SJSA1 (cell line): ENCODE measurements at places on chromosomes 13 and 19. TPM values are rescaled to one million over a fixed set of nuclear protein-coding genes. Genes with fewer than 3 reads are reported as not detected.

GRCh38 chr13:59172076-59172475 lies 991.7 kb downstream of the DIAPH3 start:
- no peak for DNase-seq

DNA sequence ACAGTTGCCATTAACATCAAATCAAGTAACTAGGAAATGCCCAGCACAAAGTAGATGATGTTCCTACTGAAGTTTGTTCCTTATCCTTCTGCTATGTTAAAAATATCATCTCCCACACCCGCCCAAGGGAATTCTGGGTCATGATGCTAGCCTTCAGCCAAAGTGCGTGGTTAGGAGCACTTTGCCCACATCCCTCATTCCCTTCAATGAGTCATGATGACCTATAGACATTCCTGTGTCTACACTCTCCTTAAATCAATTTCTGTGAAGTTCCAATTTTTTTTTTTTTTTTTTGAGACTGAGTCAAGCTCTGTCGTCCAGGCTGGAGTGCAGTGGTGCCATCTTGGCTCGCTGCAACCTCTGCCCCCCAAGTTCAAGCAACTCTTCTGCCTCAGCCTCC lies 17.0 kb downstream of the RXFP2 start:
- peak; percentile 36 for DNase-seq

- no peak for DNase-seq
Observed at GRCh38 chr13:106628936-106629659, 61.2 kb upstream of the ARGLU1 start.

The TMEM91 gene
- 0.44 and 2.5 TPM in 2 replicates for total RNA-seq

The IGFL3 gene
- not detected in 2 replicates for total RNA-seq

The CNFN gene
- total RNA-seq = not detected in 2 replicates
